ENCODE measurements at places on chromosomes 11 and 22.

GRCh38 chr11:7638710-7639642 lies 34.3 kb downstream of the CYB5R2 start:
- no peak overlapping the region for H3K4me3 ChIP-seq
- H3K27me3 ChIP-seq = no peaks in the 10 kb centered on the region
- H3K27ac ChIP-seq = no peak overlapping the region
- H3K4me1 ChIP-seq = peaks cover 7% of the 10 kb centered on the region
- no peak for DNase-seq

DNA sequence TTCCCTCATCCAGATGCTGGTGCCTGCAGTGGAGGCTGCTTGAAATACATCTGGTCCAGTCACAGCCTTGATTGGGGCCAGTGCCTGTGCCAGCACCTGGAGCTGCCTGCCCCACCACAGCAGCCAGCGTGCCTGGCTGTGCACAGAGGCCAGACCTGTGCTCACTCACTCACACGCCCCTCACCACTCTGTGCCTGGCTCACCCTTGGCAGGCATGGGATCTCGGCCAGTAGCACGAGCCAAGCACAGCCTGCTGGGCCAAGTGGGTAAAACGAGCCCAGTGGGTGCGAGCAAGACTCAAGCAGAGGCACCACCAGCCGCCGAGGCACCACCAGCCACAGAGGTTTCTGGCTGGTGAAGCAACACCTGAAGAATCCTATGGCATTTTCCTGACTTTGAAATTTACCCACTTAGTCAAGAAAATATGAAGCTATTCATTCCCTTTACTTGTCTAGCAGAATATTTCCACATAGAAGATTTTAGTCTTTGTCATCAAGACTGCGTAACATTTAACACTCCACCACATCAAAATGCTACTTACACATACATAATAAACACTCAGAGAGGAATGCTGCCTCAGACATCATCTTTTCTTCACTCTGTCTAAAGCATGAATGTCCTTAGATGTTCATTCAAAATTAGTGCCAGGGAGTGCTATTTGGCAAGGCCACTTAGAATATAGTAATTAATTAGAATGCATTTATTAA lies 424.3 kb upstream of the FAT3 start:
- H3K27ac ChIP-seq = no peak overlapping the region
- peaks cover 37% of the 10 kb centered on the region for H3K4me1 ChIP-seq
- no peak overlapping the region for H3K4me3 ChIP-seq
- H3K36me3 ChIP-seq = no peaks in the 10 kb centered on the region
- H3K27me3 ChIP-seq = no peaks in the 10 kb centered on the region
- no peak for DNase-seq

DNA sequence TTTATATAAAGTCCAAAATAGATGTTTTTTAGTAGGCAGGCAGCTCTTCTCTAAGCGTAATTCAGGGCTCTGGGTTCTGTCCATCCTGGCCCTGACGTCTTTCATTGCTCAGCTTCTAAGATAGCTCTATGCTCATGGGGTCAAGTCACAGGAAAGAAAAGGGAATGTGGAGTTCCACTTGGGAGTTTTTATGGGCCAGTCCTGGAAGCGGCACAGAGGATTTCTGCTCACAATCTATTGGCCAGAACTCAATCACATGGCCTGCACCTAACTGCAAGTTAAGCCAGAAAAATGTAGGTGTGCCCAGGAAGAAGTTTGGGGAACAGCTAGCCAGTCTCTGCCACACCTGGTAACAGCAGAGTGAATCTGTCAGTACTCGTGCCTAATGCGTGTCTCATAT lies 7.4 kb upstream of the ZBTB16 start:
- no peak overlapping the region for H3K27ac ChIP-seq
- H3K4me3 ChIP-seq = no peak overlapping the region
- H3K27me3 ChIP-seq = peaks cover 87% of the 10 kb centered on the region
- no peaks in the 10 kb centered on the region for H3K4me1 ChIP-seq
- DNase-seq = no peak

DNA sequence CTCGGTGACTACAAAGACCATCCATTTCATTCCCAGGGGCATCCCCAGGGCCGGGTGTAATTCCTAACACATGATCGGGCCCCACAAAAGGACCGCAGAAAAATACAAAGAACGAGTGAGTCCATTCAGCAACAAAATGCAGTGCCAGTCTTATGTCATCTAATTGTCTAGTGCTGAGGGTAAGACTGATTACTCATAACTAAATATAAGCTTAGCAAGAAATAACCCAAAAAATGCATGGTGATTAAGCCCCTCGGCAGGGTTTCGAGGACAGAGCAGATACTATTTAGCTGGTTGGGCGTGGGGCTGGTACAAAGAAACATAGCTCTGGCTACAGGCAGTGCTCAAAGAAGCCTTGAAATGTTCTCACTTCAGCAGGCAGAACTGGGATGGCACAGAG lies 1078.9 kb downstream of the OPCML start:
- DNase-seq = no peak
- H3K4me1 ChIP-seq = peaks cover 14% of the 10 kb centered on the region
- H3K27me3 ChIP-seq = peaks cover 1% of the 10 kb centered on the region
- no peak overlapping the region for H3K27ac ChIP-seq
- H3K36me3 ChIP-seq = no peaks in the 10 kb centered on the region

DNA sequence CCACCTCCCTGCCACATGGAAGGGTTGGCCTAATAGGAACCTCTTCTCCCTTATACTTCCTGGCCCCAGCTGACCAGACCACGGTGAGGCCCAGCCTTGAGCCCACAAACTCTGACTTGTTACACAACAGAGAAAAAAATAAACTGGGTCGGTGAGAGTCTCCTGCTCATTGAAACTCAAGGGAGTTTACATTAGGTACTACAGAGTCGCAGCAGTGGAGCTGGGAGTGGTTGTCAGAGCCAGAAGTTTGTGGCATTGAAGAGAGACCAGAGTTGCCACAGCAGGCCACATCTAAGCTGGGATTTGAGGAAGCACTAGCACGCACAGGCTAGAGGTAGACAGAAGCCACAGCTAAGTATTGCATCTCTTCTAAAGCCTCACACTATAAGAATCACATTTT lies 296.2 kb downstream of the DDX10 start:
- no peak for DNase-seq
- no peak overlapping the region for H3K4me3 ChIP-seq
- no peak overlapping the region for H3K27ac ChIP-seq
- no peaks in the 10 kb centered on the region for H3K36me3 ChIP-seq
- peaks cover 7% of the 10 kb centered on the region for H3K4me1 ChIP-seq

Data from mesothelial cell of epicardium (in vitro differentiated cells).